ENCODE measurements at places on chromosomes 7 and 10.

DNA sequence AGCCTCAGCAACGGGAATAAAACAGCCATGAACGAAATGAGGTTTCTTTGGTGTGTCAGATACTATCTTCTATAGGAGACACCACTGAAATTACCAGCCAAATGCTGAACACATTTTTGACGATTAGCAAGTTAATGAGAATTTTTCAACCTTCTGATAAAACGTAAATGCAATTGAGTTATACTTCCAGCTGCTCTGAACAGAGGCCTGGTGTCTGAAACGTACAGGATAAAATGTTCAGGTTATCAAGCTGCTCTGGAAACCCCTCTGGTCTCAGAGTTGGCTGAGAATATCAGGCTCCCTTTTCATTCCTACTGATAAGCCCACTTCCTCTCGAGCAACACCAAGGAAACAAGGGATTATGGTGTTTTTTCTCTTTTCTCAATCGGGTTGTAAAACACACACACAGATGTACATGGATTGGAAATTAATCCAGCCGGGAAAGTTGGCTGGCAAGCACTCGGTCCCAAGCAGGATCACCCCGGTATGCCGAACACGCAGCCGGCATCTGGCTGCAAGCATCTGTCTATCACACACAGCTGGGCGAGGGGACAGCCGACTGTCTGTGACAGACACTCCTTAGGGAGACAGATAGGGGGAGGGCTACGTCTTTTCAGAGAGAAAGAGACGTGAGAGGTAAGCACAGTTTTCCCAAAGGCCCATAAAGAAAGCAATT lies 171.8 kb downstream of the PRKAG2 start:
- DNase-seq: no peak

- no peak for DNase-seq
Measured at GRCh38 chr10:74982634-74982982, 128.8 kb upstream of the SAMD8 start.

DNA sequence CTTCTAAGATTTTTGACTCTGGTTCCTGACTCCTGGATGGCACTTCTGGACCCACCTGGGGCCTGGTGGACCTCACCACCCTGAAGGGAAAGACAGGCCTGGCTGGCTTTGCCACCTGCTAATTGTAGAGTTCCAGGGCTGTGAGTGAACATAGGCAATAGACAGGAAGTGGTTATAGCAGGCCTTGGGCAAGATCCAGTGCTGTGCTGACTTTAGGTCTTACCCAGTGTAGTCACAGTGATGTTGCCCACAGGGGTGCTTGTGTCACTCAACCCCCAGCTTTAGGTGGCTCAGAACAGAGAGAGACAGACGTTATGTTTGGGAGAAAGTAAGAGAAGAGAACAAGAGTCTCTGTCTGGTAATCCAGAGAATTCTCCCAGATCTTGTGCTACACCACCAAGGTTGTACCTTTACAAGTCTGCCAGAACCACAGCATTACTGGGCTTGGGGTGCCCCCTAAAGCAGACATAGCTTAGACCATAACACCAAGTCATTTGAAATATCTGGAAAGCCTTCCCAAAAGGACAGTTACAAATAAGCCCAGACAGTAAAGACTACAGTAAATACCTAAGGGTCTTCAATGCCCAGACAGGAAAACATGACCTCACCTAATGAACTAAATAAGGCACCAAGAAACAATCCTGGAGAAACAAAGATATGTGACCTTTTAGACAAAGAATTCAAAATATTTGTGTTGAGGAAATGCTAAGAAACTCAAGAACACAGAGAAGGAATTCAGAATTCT lies 303.4 kb downstream of the PCLO start:
- no peak for DNase-seq

DNA sequence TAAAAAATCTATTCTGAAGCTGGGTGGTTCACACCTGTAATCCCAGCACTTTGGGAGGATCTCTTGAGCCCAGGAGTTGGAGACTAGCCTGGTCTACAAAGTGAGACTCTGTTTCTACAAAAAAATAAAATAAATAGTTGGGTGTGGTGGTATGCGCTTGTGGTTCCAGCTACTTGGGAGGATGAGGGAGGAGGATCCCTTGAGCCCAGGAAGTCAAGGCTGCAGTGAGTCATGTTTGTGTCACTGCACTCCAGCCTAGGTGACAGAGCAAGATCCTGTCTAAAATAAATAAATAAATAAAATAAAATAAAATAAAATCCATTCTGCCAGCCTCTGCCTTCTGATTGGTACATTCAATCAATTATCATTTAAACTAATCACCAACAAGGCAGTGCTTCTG lies 17.5 kb downstream of the ZNF33A start:
- DNase-seq: no peak

DNA sequence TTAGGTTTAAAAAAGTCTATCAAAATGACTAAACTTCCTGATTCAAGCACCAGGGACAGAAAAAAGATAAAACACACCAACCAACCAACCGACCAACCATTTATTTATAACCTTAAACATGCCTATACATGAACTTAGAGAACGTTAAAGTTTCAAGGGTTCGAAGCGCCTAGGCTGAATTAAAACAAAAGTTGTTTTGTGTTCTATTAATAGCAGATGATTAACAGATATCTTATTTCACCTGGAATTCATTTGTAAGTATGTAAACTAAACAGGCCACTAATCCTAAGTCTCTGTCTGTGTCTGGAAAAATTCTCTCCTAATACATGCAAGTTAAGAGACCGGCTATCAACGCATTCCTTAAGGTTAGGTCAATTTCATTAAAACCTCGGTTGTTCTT lies 1.4 kb downstream of the BAIAP2L1 start:
- DNase-seq: no peak

- peak; percentile 79 for DNase-seq
Measured at GRCh38 chr7:55192723-55193122, 172.4 kb upstream of the LANCL2 start.

DNA sequence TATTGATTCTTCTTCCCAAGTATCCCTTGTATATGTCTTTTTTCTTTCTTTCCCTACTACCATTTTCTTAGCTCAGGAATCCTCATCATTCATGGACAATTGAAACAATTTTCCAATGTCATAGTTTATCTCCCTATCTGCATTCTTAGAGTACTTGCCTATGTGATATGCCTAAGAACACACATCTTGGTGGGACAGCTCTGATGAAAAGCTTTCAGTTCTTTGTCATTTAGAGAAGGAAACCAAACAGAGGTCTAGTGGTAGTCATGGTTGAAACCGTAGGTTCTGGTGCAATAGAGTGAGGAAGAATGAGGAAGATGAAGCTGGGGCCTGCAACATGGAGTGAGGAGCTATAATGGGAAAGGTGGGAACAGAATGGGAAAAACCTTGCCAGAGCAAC lies 28.2 kb downstream of the TDRD1 start:
- DNase-seq: no peak

- DNase-seq: no peak
Measured at GRCh38 chr7:90900628-90901356, 304.7 kb downstream of the CDK14 start.

Data from HS-5 (cell line).